T-helper 2 cell (primary cell): ENCODE measurements at places on chromosomes 16 and 17.

GRCh38 chr16:66639091-66639885 is 34.8 kb downstream of the CMTM3 start:
- DNase-seq, result no peak

DNA sequence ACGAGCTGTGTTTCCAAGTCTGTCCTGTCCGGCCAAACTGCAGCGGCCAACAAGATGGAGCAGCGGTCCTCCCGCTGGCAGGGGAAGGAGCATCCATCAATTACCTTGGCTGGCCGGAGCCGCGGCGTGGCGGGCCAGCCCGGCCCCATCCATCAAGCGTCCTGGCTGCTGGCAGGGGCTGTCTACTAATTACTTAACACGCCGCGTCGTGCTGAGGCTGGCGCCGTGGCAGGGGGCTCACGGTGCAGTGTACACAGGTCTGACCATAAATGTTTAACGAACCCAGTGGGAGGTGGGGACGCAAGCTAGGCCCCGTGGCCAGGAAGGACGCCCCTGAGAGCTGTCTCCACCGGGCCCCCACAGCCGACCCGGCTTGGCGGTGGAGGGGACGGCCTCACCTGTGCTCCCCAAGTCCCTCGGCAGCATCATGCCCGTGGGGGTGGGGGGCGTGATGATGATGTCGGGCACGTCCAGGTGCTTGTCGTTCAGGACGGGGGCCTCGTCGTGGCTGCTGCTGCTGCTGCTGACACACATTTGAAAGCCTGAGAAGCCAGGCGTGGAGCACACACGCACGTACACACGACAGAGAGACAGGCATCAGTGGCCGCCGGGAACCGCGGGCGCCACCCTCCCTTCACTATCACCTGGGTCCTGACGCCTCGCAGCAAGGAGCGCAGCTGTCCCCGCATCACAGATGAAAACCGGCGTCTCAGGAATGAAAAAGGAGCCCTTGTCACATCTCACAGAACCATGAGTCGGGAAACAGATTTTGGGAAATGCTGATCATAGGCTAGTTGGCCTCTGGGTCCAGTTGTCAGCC is 21.2 kb upstream of the GINS2 start:
- DNase-seq, result no peak

GRCh38 chr17:5665164-5665563 is 80.9 kb upstream of the NLRP1 start:
- no peak for DNase-seq

- DNase-seq, result peak; percentile 52
Measured at GRCh38 chr16:3065069-3065741, at the start of gene IL32. Gene IL32 (plus strand): TSS chr16:3065640. CDS start chr16:3065812, 172 bp downstream.

DNA sequence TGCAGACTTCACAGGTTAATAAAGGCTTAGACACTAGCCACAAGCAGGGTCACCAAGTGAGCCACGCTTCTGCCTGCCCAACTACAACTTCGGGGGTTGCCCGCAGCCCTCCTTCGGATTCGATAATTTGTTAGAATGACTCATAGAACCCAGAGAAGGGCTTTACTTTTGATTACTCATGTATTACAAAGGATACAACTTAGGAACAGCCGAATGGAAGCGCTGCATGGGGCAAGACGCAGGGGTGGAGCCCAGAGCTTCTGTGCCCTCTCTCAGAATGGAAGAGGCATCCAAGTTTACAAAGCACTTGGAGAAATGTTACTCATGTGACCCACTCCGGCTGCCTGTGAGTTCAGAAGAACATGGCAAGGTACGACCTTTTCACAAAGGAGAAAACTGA is 7.5 kb upstream of the CDH5 start:
- DNase-seq, result no peak

GRCh38 chr16:56889206-56889605 is 24.2 kb downstream of the SLC12A3 start:
- DNase-seq, result no peak

DNA sequence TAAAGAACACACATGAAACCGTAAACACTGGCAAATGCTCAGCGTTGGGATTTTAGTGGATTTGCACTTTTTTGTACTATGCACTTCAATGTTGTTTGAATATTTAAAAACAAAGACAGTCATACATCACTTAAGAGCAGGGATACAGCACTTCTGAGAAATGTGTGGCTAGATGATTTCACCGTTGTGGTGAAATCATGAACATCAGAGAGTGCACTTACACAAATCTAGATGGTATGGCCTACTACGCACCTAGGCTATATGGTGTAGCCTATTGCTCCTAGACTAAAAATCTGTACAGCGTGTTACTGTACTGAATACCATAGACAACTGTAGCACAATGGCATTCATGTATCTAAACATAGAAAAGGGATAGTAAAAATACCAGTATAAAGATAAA is 37.6 kb upstream of the CNEP1R1 start:
- no peak for DNase-seq

GRCh38 chr16:79298894-79299799 is 301.4 kb downstream of the MAF start:
- no peak for DNase-seq

DNA sequence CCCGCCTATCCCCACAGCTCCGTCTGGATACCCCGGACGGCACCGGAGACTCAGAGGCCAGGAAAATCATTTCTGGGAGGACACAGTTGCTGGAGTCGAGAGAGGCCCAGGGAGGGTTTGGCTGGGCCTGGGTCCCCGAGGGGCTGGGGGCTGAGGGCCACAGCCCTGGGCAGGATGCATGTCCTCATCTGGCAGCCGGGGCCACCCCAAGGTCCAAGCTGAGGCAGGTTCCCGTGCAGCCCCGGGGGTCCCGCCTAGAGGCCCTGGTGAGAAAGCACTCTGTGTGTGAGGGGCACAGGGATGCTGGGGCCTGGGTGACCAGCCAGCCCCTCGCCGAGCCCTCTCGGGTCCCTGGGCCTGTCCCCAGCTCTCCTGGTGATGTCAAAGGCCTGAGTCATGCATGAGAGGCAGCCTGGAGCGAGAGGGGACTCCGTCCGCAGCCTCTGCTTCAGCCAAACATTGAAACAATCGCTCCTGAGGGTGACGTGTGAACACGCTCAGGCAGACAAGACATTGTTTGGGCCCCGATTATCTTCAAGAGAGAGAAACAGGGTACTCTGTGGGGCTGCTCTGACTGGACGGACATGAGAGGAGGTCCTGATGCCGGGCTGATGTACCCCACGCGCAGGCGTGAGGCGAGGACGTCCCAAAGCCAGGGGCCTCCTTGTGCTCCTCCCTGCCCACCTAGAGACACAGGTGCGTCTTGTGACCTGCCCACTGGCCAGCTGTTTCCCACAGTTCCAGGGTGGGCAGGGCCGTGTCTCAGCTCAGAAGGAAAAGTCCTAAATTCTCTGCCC is 25.8 kb upstream of the C1QTNF8 start:
- no peak for DNase-seq

GRCh38 chr16:19040400-19040799 is 27.0 kb upstream of the COQ7 start:
- DNase-seq, result no peak

DNA sequence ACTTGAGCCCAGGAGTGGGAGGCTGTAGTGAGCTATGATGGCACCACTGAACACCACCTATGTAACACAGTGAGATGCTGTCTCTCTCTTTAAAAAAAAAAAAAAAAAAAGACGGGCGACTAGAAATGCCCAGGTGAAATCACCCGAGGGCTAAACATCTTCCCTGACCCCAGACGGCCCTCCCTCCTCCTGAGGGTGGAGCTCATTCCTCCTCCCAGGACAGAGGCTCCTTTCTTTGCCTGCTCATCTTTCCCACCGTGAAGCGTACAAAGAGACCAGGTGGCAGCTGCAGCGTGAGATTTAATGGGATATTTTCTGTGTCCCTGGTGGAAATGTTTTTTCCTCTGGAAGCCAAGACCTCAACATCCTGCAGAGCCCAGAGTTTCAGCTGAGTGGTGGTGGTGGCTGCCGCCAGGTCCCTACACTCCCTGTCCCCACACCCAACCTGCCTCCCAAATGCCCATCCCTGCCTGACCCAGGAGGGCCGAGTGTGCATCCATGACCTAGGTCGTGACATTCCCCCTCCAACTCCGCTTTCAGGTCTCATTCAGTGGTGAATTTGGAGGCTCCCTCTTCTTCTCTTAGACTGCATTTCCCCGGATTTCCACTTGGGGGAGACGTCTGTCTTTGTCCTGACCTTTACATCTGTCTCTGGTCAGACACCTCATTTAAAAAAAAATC is 14.4 kb upstream of the GPRC5B start:
- no peak for DNase-seq

DNA sequence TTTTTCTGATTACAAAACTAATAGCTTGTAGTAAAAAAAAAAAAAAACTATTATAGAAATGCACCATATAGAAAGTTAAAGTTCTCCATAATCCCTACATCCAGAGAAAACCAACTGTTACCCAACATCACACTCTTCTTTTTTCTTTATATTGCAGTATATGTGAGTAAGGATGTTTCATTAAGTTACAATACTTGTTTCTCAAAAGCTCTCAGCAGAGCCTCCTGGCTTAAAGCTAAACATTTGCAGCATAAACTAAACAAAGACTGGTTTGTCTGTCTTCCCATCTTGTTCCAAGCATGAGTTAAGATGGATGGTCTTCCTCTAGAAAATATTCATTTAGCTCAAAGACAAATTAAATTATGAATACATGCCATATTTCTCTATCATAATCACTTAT is 25.2 kb downstream of the GRB2 start:
- no peak for DNase-seq

- no peak for DNase-seq
Measured at GRCh38 chr16:17632667-17633066, 161.9 kb upstream of the XYLT1 start.

DNA sequence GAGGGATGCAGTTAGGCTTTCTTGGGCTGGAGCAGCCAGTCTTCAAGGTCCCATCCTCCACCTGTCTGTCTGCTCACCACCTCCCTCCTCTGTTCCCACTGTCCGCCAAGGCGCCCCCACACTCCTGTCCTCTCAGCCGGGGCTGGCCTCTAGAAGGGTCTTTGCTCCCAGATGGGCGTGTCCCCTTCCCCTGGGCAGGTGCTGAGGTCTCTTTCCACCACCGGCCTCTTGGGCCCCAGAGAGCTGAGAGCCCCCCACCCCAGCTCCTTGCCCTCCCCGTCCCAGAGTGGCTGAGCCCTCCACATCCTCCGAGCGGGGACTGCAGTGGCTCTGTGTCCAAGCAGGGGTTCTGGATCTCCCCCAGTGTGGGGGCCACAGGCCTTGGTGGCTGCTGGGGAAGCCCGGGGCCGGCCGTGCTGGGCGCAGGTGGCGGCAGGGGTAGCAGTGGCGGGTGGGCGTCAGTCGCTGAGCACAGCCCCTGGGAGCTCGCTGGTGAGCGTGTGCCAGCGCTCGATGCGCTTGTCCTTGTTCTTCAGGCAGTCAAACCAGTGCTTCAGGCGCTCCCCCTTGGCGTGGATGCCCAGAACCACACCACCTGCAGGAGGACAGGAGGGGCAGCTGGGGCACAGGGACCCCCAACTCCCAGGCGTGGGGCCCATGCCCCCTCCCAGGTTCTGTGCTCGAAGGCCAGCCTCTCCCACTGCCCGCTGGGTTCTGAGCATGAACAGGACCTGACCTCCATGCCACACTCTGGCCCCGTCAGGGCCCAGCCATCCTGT is 9.8 kb downstream of the SCGB1C2 start:
- no peak for DNase-seq

- DNase-seq, result no peak
Measured at GRCh38 chr16:85650135-85650843, 37.2 kb downstream of the GSE1 start.

- no peak for DNase-seq
Measured at GRCh38 chr17:60563743-60564142, 36.2 kb upstream of the PPM1D start.

DNA sequence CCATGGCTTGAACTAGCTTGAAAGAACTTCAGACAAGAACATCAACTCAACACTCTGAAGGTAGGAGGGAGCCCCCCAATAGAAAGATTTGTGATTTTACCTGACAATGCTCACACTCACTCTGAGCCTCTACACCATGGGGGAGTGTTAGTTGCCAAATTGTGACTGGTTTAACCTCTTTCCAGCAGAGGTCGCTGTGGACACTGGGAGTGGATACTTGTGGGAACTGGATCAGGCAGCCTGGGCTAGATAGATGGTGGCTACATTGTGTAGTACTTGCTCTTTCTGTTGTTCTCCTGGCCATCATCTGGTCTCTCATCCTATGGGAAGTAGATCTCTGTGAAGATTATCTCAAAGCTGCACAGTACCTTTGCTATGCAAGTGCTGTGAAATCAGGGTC is 2.9 kb downstream of the SMPD3 start:
- no peak for DNase-seq

DNA sequence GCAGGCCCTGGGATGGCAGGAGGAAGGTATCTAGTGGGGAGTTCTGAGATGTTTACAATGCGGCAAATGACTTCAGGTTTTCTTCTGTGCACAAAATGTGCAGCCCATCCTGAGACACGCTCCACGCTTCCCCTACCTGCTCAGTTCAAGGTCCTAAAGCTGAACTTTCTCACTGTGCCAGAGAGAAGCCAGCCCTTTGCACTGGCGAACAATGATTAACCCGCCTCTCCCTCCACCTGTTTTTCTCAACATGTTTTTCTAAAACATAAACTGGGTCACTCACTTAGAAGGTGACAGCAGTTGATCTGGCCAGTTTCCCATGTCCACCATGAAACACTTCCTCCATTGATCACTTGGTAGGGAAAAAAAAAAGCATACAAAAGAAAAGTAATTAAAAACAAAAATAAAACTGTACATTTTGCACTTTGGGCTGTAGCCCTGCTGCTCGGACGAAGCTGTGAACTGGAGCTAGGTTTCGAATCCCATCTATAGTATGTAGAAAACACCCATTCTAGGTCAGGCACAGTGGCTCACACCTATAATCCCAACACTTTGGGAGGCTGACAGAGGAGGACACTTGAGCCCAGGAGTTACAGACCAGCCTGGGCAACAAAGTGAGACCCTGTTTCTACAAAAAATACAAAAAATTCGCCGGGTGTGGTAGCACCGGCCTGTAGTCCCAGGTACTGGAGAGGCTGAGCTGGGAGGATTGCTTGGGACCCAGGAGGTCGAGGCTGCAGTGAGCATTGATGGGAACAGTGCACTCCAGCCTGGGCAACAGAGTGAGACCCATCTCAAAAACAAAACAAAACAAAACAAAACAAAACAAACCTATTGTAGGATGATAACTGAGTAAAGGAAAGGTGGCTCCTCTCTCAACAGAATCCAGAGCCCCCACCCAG is 6.1 kb upstream of the G6PC1 start:
- no peak for DNase-seq

GRCh38 chr17:36072431-36073121 is 8.5 kb downstream of the CCL18 start:
- peak; percentile 35 for DNase-seq

- DNase-seq, result no peak
Measured at GRCh38 chr17:14557480-14557879, 256.6 kb downstream of the HS3ST3B1 start.

DNA sequence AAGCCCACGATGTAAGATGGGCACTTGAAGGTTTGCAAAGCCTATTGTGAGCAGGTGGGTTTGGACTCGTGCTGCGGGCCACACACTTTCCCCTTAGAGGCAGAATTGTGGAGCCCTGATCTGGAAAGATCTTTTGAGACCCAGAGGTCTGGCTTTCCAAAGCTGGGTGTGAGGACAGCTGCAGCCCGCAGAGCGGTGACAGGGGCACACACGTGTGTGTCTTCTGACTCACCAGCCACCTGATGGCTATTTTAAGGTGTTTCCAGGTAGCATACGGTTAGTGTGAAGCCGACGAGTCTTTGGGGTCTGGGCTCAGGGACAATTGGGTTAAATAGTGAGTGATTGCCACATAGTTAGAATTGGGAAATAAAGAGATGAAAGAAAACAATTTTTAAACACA is 108.9 kb upstream of the GSE1 start:
- no peak for DNase-seq

- no peak for DNase-seq
Measured at GRCh38 chr17:74417178-74418045, 14.5 kb upstream of the GPRC5C start.
